ENCODE measurements at places on chromosomes 3 and 15.

DNA sequence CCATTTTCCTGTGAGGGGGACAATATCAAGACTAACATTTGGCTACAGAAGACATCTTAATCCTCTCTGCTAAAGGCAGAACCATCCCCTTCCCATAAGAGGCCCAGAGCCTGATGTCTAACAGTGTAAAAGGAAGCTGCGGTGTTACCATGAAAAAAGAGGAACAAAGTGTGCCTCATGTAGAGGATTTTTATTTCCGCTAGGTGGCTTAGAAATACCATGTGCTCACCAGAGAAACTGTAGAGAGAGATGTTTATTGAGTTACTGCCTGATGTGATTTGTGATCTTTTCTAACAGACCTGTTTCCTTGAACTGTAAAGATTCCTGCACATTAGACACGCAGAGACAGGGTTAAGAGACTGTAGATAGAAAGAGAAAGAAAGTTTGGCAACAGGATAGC, 22.0 kb downstream of the OR5H15 start:
- no peak for DNase-seq

GRCh38 chr15:29670998-29671981, 151.0 kb downstream of the TJP1 start:
- DNase-seq, result no peak

GRCh38 chr15:61556037-61556648, 327.0 kb upstream of the RORA start:
- no peak for DNase-seq

DNA sequence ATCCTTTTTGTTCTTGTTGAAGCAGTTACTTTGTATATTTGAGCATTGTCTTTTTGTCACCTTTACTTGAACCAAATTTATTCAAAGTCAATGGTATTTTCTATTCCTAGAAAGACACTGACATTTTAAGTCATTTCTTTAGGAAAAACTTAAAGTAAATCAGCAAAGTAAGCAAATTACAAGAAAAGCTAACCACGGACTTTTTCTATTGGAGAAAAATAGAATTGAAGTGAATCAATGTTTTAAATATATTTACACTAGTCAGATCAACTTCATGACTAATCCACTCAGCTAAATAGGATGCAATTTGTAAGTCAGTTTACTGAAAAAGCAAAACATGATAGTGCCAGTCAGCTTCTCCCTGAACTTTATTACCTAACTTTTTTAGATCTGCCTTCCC, 733.8 kb upstream of the ALCAM start:
- DNase-seq, result no peak

GRCh38 chr3:176953106-176954060, 243.9 kb downstream of the TBL1XR1 start:
- DNase-seq, result peak; percentile 91

GRCh38 chr3:122219242-122219872, 35.9 kb downstream of the CASR start:
- no peak for DNase-seq

GRCh38 chr3:194187233-194187944, 51.4 kb downstream of the HES1 start:
- no peak for DNase-seq

DNA sequence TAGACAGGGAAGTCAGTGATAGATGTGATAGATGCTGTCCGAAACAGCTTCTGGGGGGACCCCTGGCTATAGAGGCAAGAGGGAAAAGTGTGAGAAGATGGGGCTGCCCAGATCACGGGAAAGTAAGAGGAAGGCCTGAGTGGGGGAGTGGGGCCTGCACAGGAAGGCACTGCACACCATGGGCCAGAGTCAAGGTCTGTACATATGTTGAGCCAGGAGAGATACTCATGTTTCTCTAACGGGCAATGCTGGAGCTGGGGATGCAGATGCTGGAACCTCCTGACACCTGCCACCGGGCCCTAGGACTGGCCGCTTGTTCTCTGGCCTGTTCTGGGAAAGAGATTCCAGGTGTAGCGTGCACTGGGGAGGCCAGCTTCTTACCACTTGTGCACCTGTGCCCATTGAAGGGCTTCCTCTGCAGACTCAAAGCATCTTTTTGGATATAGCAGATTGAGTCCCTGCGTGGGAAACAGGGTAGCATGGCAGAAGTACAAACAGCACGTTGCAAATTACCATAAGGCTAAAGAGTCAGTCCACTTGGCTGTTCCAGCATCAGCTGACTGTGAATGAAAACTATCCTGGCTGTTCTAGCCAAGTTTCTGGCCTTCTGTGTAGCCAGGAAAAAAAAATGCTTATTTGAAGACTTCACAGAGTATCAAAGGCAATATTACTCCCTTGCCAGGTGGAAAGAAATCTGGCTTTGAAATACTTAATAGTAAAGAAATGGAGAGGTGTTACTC, 77.1 kb upstream of the GSK3B start:
- no peak for DNase-seq

DNA sequence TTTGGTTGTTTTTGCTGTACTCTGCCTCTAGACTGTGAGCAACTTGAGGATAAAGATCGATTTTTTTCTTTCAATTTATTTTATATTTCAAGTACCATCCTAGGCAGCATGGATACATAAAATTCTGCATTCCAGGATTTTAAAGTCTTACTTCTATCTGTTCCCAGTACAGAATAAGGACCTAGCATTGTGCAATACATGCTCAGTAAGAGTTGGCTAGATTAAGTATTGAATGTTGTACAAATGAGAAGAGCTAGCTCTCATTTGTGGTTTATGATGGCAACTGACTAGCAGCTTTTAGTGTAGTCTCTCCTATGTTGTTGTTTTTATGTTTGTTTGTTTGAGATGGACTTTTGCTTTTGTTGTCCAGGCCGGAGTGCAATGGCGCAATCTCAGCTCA, 222.7 kb downstream of the TP63 start:
- DNase-seq, result no peak

All from GM04503 (cell line).